ENCODE measurements at places on chromosomes 7 and 10.

GRCh38 chr10:92381543-92381954 is 90.6 kb downstream of the MARCHF5 start:
- no peak for DNase-seq

DNA sequence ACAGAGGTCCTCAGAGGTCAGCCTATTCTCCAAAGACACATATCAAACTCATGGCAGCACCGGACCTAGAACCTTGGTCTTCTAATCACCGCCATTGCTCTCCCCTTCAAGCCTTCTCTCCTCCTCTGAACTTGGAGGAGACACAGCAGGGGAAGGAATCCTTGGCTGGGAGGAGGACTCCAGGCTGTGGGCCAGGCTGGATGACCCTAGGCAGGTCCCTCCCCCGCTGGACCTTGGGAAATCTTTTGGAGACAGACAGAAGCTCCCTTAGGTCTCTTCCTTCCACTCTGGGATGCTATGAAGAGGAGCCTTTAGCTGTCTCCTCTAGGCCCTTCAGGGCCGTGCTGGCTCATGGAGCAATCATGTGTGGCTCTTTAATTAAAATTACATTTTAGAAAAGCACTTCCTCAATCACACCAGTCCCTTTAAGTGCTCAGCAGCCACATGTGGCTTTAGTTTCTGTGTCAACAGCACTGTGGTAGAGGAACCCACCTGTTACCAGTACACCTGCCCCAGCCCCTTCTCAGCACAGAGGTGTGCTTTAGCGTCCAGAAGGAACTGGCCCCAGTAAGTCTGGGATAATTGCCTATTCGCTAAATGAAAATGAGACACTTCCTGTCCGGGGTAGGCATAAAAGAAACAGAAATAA is 238.2 kb downstream of the CELF2 start:
- DNase-seq: no peak

- no peak for DNase-seq
These were observed 5.1 kb upstream of the MYO1G start for GRCh38 chr7:44983742-44984477.

GRCh38 chr7:1915956-1916600 is 246.0 kb downstream of the ELFN1 start:
- no peak for DNase-seq

DNA sequence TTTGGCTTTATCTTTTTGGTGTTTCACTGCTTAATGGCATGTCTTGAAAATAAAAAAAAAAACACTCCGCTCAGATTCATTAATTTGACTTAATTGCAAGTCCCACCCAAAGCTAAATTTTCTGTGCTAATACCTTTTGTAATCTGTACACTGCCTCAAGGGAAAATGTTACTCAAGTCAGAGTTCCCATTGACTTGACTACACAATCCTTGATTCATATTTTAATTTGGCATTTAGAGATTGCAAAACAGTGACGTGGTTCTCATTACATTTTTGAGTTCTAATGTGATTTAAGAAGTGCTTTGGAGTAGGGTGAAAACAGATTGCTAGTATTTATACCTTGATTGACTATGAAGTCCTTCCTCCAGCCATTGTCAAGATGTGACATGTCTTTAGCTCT is 21.3 kb upstream of the LIPM start:
- no peak for DNase-seq

DNA sequence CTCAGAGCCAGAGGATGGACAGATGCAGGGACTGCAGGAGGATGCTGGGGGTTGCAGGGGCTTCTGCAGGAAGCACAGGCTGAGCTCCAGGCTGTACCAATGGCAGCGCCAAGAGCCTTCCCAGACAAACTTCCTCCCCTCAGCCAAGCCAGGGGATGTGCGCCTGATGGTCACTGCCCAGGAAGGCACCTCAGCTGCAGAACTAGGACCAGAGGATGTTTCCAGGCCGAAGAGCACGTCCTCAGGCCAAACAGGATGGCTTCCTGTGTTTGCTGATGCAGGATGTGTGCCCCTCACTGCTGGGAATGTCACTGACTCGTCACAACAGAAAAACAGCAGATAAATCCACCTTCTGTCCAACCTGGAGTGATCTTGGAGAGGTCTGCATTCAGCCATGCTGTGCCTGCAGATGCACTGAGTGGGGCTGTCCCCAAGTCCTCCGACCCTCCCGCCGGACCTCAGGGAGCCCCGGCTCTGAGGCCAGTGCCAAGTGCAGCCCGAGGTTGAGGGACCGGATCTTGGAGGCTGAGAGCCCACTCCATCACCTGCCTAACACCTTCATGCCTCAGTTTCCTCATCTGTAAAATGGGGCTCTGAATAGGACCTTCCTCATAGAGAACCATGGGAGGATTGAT is 152.5 kb upstream of the CHST15 start:
- DNase-seq: no peak

- no peak for DNase-seq
These were observed 11.7 kb upstream of the TRIM8 start for GRCh38 chr10:102632394-102633111.

DNA sequence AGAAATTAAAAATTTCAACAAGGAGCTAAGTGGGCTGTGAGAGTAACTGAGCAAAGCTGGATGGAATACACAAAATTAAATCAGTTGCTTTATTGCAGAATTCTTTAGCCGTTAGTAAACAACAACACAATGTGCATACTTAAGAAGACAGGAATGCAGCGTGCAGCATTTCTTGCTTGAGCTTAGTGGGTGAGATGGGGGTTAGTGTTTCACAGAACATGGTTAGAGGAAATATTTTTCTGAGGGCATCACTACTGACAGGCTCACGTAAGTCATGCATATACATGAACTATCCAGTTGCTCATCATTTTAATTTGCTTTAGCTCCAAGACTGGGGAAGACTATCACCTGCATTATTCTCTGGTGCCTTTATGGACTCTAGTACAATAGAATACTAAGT is 80.8 kb downstream of the CD36 start:
- no peak for DNase-seq

DNA sequence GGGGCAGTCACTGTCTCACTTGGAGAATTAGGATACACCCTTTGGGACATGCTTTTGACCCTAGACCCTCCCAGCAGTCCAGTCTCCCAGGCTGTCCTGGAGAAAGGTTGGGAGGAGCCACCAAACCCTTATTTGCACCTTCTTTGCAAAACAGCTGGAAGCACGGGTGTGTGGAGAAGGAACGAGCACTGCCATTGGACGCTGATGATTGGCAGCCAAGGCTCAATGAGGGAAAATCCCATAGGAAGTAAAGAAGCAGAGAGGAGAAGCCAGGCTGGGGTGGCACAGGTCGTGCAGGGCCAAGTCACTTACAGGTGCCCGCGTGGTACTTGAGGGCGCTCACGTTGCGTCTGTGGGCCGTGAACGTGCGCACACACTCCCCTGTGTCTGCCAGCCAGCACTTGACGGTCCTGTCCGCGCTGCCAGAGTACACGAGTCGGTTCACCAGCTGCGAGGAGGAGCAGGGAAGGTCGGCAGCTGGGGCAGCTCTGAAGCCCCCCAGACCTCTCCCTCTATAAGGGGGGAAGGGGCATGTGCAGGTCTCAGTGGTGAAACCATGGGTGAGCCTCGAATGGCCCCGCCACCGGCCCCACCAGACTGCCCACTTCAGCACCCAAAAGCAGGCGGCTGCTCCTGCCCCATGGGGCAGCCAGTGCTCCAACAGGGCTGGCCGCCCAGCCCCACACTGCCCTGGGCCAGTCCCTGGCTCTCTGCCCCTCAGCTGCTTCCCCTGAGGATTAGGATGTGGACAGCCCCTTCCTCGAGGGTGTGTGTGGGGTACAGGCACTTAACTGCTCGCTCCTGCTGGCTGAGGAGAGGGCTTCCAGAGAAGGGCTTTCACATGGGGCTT is 24.8 kb downstream of the WDR86 start:
- DNase-seq: no peak

Measured in CD8-positive, alpha-beta memory T cell (primary cell).